ENCODE measurements at places on chromosomes 5 and 9.

GRCh38 chr9:10045598-10045997 lies 567.2 kb downstream of the PTPRD start:
- peak; percentile 28 for DNase-seq

GRCh38 chr5:6516823-6517222 lies 68.2 kb downstream of the UBE2QL1 start:
- DNase-seq: no peak

- peak; percentile 58 for DNase-seq
These were observed 608 bp downstream of the ENTR1 start for GRCh38 chr9:136409557-136410455.

GRCh38 chr5:171795381-171795780 lies 9.8 kb downstream of the SMIM23 start:
- no peak for DNase-seq

- no peak for DNase-seq
These were observed 39.3 kb upstream of the SEMA4D start for GRCh38 chr9:89537166-89537565.

DNA sequence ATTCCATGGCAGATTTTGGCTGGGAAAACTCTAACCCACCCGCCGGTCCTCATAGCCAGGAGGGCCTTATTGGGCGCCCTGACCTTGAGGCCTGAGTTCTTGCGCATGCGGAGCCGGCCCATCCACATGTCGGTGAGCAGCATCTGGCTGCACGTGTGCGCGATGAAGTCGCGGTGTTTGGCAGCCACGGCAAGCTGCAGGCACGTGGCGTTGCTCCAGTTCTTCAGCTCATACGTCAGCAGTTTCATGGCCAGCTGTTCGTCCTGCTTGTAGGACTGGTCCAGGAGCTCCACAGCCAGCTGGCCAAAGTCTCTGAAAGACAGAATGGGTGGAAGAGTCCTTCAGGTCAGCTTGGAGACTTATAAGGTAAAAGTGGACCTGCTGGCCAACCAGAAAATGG lies 204.3 kb upstream of the KLF9 start:
- no peak for DNase-seq

- no peak for DNase-seq
These were observed at the start of gene PCDHGC5 for GRCh38 chr5:141488591-141489561. Gene PCDHGC5 (plus strand): TSS chr5:141489081. CDS start chr5:141489241, 160 bp downstream.

DNA sequence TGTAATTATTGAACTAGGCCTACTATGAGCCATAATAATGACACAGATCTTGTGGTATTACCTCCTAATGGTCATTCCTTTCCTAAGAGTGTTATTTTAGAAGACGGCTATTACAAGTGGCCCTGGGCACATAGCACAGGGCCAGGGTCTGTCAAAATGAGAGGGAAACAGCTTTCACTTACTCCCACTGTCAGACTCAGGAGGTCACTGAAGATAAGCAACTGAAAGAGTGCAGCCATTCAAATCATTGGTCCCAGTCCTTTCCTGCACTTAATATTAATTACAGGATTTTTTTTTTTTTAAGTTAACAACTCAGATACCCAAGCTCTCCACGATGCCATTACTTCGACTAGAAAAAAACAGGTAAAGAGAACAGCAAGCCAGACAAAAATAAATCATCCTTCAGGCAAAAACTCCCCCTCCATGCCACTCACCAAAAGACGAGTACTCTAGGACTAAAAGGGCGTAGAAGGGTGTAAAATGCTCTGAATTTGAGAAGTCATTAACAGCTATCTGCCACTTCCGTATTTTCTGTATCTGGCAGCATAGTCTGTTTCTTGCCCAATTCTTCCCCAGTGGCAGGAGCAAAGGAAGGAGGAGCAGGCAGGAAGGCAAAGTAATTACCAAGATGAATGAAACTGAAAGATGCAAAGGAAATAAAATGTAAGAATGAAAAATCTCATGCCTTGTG lies 87.4 kb downstream of the ZNF608 start:
- DNase-seq: no peak

DNA sequence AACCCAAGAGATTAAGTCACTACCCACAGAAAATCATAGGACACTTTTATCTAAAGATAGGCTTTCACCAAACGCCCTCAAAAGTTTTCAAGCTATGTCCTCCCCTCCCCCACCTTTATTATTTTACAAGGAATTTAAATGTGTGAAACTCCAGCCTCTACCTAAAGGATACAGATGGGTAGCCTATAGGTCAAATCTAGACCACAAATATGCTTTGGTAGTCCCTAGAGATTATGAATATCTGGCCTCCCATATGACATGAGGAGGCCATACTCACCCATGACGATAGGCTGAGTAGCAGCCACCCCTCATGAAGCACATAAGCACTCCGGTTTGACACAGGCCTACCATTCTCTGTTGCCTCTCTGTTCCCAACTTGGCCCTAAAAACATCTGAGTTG lies 11.9 kb downstream of the SIL1 start:
- DNase-seq: no peak

DNA sequence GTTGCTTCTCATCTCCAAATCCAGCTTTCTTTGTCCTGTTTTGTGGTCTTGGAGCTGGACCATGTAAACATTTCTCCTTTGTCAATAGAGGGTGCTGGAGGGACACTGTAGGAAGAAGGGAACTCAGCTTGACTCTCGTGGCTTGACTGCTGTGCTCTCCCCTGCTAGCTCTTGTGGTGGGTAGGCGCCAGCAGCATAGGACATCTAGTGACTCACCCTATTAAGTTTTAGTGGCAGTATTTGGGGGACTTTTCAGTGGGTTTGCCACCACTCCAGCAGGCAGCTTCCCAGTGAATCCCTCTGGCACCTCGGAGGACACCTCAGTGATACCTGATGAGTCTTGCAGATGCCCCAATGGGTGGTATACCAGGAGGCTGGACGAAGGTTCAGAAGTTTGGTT lies 97.8 kb downstream of the TSSK1B start:
- DNase-seq: peak; percentile 52

- no peak for DNase-seq
These were observed 128.7 kb downstream of the ATG10 start for GRCh38 chr5:82100303-82101077.

- DNase-seq: no peak
These were observed 47.3 kb downstream of the CACNA1B start for GRCh38 chr9:137924761-137925369.

DNA sequence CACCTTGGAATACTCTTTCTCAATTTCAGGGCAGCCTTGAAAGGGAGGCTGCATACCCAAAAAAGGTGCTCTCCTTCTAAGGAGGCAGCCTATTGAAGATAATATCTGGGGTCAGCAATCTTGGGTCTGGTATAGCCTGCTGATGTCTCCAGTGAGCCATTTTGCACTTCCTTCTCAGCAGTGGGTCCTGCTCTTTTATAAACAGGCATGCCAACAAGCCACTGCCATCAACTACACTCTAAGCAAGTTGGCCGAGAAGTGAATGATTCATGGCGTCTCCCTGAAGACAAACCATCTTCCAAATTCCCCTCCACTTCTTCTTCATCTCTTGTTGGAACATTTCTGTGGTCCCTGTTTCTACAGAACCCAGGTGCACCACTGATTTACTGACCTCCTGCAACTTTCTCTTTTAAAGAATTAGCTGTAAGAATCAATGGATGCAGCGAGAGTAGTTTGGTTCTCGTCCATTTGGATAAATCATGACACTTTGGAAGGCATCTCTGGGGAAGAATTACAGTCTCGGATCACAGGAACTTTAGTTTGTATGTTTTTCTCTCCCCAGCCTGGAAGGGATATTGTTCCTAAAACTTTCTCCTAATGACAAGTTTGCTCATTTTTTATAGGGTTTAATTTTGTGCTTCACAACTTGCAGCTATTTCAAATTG lies 108.3 kb downstream of the INSYN2B start:
- no peak for DNase-seq

DNA sequence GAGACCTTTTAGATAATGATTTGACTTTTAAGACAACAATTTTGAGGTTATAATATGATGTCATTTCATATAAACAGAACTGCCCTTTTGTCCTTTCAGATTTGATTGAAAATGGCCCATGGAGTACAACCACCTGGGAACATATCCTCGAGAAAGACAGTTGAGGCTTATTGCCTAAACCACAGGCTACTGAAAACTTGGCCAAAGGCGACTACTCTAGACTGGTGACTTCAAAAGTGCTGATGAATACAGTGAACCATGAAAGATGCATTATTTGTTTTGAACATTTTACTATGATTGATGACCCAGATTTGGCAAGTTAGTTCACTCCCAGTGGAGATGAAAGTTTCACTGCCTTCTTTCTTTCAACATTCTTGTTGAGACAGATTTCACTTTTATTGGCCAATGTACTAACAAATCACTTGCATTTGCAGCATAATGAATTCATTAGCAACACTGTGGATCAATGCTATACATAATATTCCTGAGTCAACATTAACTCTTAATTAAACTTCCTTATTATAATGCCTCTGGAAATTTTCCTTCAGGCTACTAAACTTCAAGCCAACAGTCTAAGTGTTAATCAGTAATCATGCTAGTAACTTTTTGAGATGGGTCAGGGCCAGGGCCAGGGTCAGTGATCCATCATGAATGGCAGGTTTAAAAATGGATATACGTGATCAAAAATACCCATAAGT lies 480.3 kb downstream of the RAB3C start:
- DNase-seq: no peak

DNA sequence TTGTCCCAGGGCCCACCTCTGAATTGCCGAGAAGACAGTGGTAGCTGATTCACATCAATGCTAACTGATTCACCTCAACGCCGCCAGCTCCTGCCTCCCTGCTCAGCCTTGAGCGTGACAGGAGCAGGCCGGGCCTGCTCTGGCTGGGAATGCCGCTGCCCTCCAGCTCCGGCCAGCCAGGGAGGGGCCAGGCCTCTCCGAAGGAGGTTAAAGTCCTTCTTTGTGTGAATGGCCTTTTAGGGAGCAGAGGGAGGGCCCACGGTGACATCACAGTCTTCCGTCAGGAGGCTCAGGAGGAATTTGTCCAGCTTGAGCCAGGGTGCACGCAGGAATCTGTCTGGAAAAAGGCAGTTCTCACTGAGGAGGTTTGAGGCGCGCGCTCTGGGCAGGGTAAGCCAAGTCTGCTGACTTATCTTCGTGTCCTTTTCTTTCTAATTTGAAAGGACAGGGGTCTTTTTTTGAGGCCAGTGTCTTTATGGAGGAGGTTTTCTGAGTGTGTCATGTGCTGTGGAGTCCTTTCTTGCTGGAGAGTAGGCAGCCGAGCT lies 82.7 kb downstream of the C9orf152 start:
- peak; percentile 88 for DNase-seq

DNA sequence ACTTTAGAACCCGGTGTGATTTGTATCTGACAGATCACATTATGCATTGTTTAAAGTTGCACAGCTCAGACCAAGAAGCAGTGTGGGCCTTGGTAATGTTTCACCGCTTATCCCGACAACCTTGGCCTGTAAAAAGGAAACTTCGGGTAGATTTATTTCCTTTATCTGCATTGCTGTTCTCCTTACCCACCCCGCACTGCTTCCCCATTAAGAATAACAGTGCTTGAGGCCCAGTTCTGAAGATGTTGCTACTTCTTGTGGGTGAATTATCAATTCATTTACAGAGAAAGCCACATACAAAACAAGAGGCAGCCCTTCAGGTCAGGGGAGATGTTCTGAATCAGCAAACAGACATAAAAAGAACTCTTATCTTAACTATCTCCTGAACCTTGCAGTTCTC lies 8.4 kb downstream of the SMARCA2 start:
- no peak for DNase-seq

DNA sequence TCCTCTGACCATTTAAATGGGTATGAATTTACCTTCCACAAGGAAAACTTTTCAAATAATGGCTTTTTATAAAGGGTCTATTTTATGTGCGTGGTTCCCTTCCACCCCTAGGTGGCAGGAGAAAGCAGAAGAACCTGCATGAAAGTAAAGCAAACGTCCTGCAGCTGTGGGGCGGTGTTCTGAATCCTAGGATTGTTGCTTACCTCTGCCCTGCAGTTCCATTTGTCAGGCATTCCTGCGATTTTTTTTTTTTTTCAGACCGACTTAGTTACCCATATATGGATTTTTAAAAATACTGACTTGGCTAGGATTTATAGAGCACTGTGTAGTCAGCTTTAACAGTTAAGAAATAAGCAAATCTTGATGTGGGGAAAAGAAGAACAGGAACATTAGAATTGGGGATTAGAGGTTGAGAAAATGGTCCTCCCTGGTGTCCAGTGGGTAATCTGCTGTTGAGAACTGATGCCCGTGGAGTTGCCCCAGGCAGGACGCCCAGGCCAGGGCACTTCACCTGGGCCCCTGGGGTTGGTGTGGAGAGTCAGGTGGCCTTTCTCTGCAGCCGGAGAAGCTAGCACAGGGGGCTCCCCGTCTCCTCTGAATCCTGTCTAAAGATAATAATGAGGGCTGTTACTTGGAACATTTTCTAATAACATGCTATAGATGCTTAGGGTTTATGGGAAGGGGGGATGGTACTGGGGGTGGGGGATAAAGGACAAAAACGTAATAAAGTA lies 30.4 kb upstream of the LTC4S start:
- DNase-seq: peak; percentile 83

- no peak for DNase-seq
These were observed 332.4 kb upstream of the EFNA5 start for GRCh38 chr5:108003178-108003577.

DNA sequence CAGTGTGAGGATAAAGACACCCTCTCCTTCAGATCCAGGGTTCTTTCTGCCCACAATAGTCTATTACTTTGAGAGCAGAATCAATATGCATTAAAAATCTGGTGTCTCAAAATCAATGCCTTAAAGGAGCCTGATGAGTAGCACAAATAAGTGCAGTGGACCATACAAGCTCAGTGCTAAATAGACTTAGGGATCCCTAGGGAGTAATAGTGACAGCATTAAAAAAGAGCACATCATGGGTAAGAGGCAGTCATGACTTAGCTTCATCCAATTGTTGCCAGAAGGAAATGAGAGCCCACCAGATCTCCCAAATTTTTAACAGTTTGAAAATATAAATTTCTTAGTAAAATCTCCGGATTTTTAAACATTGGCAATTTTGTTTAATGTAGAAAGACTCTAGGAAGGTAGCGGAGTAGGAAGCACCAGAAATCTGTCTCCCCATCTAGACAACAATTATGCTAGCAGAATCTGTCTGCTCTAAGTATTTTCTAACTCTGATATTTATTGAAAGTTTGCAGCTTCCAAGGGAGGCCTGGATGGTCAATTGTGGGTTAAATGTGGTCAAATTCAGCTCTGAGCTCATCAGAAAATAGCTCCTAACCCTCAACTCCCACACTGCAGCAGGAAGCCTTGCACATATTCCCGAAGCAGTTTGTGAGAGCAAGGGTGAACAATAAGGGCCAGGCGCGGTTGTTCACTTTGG lies 443.9 kb downstream of the TLE1 start:
- DNase-seq: no peak

GRCh38 chr9:116274293-116274692 lies 120.7 kb downstream of the PAPPA start:
- no peak for DNase-seq

DNA sequence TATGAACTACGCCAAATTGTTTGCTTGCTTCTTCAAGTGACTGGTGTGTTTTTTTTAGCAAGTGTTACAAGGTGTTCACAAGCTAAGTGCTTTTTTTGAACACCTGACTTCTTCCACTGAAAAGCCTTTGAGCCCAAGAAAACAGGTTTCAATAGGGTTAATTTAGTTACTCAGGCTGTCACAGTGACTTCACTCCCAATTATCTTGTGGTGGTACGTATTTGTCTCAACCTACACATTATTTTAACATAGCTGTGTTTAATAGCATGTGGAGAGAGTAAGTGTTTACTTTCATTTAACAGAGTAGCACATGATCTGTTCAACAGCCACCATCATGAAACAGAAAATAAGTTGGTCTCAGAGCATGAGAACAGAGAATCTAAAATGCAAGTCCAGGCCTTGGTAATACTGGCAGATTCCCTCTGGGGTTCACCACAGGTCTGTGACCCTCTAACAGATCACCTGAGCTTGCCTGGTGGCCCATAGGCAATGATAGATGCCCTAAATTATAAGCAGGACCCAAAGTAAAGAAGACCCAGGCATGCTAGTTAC lies 267.7 kb upstream of the SMARCA2 start:
- no peak for DNase-seq

All from HT-29 (cell line).